ENCODE measurements at places on chromosomes 3 and 15.
A peak's percentile ranks its signal among the peaks of the same experiment; 100 is the strongest.

- DNase-seq: peak; percentile 45
These were observed 131.6 kb upstream of the RASGRP1 start for GRCh38 chr15:38696109-38696727.

- no peak for DNase-seq
These were observed 316.2 kb upstream of the UMPS start for GRCh38 chr3:124413989-124414598.

DNA sequence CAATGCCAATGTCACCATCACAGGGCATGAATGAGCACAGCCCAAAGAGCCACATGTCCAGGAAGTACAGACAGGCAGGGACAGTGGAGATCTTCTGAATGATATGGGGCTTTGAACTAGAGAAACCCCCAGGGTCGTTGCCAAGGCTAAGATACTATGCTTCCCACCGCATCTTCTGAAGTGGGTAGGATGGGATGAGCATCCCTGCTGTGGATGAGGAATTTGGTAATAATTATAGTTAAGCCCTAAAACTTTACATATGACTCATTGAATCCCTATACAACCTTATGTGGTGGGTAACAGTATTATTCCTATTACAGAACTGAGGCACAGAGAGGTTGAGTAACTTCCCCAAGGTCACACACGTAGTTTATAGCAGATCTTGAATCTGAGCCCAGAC is 44.2 kb downstream of the WNT5A start:
- no peak for DNase-seq

DNA sequence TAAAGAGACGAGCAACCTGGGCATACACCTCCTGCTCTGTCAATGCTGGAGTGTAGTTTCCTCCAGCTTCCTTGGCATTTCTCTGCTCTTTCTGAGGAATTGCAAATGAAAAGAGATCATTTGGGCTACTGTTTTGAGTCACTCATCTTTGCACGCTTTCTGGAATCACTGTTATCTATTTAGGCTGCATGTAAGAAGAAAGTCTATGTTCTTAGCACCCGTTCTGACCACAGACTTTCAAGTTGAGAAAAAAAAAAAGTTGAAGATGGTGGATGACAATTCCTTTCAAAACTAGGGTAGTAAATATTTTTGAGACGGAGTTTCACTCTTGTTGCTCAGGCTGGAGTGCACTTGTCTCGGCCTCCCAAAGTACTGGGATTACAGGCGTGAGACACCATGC is 41.3 kb downstream of the SIN3A start:
- no peak for DNase-seq

GRCh38 chr3:151581035-151581434 is 120.2 kb upstream of the IGSF10 start:
- DNase-seq: no peak

GRCh38 chr15:73560501-73561117 is 72.6 kb downstream of the NPTN start:
- no peak for DNase-seq

GRCh38 chr15:48851956-48852355 is 26.0 kb upstream of the EID1 start:
- DNase-seq: no peak

GRCh38 chr3:71562938-71563337 is 20.6 kb downstream of the FOXP1 start:
- no peak for DNase-seq

GRCh38 chr15:85534031-85534430 is 153.6 kb downstream of the AKAP13 start:
- no peak for DNase-seq

DNA sequence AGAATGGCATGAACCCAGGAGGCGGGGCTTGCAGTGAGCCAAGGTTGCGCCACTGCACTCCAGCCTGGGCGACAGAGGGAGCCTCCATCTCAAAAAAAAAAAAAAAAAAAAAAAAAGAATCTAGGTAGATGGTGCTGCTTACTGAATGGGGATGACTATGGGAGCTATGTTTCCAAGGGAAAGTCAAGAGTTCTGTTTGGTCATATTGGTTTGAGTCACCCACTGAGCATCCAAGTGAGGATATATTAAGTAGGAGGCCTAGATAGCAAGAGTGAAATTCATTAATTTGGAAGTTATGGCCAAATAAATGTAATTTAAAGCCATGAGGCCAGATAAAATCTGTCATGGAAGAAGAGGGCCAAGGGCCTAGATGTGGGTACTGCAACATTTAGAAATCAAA is 9.0 kb upstream of the UACA start:
- DNase-seq: no peak

DNA sequence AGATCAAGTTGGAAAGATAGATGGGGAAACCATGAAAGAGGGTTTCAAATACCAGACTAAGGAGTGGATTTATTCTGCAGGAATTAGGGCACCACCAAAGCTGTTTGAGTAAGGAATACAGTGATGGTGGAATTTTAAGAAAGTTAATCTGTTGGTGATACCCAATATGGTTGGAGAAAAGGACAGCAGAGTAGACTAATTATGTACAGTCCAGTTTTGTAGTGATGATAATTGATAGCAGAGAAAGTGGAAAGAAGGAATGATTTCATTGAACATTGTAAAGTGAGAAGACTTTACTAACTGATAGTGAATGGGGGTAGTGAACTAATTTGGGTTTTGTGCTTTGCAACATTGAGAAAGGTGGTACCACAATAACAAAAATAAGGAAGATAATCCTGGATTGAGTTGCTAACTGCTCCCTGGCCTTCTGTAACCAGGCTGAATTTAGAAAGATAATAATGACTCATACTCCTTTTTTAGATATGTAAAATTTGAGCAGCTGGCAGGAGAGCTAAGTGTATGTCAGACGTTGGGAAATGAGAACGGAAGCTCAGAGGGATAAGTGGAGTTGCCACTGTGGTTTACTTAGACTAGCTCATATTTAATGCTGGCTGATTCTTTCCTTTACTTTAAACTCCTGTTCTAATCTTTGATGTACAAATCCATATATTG is 16.9 kb downstream of the TCAIM start:
- no peak for DNase-seq

- no peak for DNase-seq
These were observed 88.8 kb upstream of the TSEN2 start for GRCh38 chr3:12395349-12396012.

GRCh38 chr3:39149059-39149455 is 4.3 kb downstream of the CSRNP1 start:
- DNase-seq: no peak
